AG04450 (cell line): ENCODE measurements at places on chromosomes 2 and 18.

DNA sequence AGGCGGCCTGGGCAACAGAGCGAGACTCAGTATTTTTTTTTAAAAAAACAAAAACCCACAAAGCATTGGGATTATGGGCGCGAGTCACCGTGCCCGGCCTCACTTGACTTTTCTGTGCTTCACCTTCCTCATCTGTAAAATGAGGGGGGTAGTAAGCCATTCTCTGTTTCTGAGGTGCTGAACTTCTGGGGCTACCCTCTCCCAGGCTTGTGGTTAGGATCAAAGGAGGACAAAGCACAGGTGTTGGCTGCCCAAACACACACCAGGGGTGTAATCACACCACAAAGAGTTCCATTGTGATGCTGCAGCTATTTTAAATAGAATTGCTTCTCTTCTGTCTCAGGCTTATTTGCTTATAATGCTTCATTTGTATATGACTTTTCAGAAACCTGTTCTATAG lies 35.8 kb upstream of the INHBB start:
- DNase-seq = no peak

- DNase-seq = peak; percentile 73
Measured at GRCh38 chr18:24212939-24213338, 74.1 kb downstream of the CABYR start.

GRCh38 chr2:201788371-201788770 lies 7.6 kb upstream of the ALS2 start:
- no peak for DNase-seq

- DNase-seq = no peak
Measured at GRCh38 chr18:69102959-69103358, 297.7 kb upstream of the DOK6 start.

DNA sequence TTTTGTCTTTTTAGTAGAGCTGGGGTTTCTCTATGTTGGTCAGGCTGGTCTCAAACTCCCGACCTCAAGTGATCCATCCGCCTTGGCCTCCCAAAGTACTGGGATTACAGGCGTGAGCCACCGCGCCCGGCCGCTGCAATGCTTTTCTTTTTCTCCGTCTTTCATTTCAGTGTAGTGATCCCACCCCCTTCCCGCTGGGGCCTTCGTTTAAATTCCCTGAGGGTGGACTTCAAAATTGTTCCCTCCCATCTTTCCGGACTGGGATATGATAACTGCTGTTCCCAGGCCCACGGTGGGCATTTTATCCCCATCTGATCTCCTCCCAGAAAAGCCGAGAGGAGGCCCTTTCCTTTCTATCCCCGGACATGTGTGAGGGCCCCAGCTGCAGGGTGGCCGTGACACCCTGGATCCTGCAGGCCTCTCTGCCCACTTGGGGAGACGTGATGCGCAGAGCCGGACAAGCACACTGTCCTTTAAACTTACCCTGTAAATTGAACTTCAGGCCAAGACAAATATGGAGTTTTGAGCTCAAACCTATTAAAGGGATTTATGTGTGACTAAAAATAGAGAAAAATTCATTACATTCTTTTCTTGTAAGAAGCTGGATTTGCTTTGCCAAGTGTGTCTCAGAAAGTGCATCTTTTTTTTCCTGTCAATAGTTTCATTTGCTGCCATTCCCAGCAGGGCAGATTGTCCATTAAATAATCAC lies 54.5 kb upstream of the AFF3 start:
- DNase-seq = no peak

- no peak for DNase-seq
Measured at GRCh38 chr18:46213295-46213694, 109.1 kb downstream of the HAUS1 start.

GRCh38 chr18:48193521-48194492 lies 215.4 kb downstream of the ZBTB7C start:
- no peak for DNase-seq

DNA sequence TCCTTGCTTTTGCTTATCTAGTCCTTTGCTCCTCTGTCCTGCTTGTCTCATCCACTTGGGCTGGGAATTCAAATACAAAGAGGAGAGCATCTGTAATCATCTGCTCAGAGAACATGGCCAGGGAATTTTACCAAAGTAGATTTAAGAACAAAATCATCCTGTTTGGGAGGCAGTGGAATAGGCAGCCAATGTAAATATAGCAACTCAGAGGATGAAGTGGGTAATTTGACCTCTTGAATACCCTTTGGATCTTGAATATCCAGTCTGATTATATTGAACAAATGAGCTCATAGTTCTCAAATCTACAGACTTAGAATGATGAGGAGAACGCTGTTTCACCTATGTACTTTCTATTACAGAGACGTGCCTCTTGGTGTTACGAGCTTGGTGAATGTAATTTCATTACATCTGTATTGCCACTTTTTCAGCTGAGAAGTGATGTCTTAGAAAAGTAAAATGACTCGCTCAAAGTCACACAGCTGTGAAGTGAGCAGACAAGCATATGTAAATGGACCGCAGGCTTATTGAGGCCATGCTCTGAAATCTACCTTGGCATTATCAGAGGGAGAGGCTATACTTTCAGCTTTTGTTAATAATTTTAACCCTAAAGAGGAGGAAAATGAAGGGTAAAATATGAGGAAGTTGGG lies 266.3 kb downstream of the MTX2 start:
- no peak for DNase-seq

- no peak for DNase-seq
Measured at GRCh38 chr18:44098551-44099098, 582.1 kb upstream of the SETBP1 start.

DNA sequence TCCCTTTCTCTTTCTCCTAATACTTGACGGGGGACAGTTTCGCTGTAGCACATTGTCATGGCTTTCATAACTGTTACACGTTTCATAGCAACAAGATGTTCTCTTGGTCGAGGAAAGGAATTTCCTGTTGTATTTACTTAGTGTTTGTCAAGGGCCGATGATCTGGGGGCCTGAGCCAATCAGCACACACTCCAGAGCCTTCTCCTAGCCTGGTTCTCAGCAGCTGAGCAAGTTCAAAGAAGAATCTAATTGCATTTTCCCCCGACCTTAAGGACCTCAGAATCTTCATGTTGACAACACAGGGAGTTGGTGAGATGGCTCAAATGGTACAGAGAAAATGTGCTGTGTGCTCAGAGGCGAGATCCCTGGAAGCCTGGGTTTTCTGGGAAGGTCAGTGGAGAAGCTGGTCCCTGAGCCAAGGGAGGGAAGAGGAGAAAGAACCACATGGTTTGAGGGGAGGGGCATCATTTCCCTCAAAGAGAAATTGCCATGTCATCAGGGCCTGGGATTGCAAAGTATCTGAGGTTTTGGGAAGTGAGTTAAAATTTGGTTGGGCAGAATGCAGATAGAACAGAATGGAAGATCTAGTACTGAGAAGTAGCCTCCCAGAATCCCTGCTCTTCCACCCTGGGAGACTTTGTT lies 76.9 kb upstream of the AGAP1 start:
- no peak for DNase-seq

DNA sequence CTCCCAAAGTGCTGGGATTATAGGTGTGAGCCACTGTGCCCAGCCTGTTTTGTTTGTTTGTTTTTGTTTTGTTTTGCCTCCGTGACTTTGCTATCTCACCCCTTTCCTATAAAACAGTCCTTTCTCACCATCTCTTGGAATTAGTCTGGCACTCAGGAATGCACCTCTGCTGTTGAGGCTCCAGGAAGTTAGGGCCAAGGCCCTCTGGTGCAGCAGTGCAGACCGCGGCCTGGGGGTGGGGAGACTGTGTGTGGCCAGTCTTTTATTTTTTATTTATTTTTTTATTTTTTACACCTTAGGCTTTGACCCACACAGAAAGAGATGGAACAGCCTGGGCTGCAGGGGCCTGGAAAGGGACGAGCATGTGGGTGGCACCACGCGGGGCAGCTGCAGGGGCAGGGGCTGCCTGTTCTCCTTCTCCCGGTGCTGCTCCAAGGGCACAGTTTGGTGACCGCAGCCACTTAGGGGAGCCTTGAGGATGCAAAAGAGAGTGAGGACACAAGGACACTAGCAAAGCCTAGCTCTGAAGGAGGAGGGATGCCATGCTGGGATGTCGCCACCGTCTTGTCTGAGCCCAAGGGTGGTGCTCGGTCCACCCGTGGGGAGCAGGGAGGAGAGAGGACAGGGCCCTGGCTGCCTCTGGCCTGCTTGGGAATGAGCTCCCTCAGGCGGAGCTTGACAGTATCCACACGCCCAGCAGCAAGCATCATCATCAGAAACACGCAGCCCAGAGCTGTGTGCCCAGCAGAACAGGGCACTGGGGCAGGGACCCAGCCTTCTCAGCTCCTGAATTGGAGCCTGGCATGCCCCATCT lies 19.4 kb upstream of the ALPI start:
- DNase-seq = no peak

GRCh38 chr2:25894135-25894830 lies 16.0 kb upstream of the ASXL2 start:
- DNase-seq = no peak

DNA sequence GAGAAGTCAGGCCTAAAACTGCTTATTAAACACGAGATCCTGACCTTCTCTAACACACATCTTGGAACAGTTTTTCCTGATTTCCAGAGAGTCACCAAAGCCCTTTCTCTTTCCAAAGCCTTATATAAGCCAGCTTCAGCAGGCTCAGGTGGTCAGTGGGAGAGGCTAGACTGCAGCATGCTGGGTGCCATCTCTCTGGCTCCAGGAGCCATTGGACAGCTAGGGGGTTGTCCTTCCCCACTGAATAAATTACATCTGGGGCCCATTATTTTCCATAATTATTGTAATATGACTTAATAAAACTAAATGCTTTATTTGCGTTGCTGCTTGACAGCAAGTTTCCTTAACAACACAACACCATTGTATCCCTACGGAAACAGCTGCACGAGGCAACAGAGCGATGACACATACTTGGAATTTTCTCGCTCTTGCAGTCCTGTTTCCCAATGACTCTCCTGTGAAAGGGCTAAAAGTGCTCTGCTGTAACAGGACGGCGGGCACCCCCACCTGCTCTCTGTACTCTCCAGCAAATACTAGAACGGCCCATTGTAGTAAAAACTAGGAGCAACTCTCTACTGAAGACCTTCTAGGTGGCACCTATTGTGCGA lies 160.6 kb downstream of the RNF144A start:
- DNase-seq = no peak
